HuH-7.5 (cell line): ENCODE measurements at places on chromosomes 4 and X.

DNA sequence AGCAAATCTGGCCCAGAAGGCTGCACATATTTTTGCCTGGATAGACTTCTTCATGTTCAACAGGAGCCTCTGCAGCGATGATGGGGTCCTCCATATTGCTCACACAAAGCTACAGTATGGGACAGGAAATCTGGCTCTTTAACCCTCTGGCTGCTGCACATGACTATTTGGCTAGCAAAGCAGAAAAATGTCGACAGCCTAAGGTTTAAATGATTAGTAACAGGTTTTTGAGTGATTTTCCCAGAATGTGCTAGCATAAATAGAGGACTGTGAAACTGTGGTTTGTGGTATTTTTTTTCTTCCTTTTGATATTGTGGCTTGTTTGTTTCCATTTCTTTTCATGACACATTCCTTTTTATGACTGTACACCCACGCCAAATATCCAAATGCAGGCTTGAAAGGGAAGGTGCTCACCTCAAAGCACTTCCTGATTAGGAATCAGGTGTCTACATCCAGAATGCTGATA is 120.2 kb upstream of the GK2 start:
- DNase-seq: no peak

DNA sequence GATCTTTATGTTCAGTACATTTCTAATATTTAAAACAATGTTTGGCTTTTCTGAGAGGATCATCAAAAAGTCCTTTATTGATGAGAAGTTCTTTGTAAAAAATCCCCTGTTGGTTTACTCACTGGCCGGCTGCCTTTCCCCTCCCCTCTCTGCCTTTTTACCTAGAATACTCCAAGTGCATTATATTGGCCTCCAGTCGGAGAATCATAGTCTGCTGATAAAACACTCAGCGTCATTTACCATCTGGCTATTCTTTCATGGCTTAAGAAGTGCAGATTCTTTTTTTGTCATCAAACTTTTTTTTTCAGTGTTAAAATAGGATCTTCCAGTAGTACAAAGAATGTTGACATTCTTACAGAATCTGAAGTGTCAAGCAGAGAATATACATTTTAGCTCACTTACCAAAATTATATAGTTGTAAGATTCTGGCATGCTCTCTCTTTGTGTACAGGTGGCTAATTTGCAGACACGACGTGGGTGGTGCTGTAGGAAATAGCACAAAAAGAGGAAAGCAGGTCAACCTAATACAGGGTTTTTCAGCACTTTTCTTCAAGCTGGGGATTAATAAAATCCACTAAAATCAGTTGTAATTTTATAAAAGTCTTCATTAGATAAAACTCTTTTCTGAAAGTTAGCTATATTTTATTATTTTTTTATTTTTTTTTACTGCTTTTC is 731.8 kb downstream of the KCTD8 start:
- no peak for DNase-seq

- DNase-seq: no peak
Measured at GRCh38 chr4:114043116-114043515, 63.7 kb upstream of the ARSJ start.

DNA sequence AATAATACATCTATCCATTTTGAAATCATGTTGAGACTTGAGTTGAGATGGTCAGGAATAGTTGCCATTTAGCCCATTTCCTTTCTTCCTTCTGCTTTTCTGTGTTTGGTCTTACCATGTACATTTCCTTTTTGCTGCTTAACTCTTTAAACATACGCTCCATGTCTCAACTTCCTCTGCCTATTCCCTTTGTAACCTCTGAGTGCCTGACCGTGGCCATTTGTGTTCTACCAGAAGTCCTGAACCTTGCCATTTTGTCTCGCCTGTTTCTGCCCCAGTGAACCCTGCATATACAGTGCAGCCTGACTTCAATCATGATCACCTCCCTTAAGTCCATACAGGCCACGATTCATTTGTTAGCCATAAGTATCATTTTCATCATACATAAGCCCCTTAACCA is 169.0 kb downstream of the RAPGEF2 start:
- DNase-seq: no peak

DNA sequence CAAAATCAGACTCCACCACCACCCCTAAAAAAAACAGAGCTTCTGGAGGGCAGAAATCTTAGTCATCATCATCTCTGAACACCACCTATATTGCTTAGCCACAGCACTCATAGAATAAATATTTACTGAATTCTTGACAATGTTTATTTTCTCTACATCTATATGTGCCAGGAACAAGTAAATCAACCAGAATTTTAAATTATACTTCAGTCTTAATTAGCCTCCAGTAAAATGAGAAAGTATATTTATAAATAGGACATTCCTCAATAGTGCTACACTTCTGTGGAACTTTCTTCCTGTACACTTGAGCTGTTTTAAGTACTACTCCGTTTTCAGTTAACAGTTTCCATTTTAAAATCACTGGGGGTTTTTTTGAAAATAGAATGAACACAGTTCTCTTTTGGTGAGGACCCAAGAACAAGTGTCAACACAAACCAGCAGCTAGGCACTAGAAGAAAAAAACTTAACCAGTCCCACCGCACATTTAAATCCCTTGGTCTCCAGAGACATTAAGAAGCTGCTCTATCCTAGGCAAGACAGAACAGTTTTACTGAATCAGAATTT is 25.5 kb downstream of the SMIM14 start:
- DNase-seq: no peak

GRCh38 chrX:136259543-136259942 is 8.3 kb upstream of the MAP7D3 start:
- no peak for DNase-seq

GRCh38 chr4:182969651-182970279 is 52.6 kb upstream of the DCTD start:
- no peak for DNase-seq

DNA sequence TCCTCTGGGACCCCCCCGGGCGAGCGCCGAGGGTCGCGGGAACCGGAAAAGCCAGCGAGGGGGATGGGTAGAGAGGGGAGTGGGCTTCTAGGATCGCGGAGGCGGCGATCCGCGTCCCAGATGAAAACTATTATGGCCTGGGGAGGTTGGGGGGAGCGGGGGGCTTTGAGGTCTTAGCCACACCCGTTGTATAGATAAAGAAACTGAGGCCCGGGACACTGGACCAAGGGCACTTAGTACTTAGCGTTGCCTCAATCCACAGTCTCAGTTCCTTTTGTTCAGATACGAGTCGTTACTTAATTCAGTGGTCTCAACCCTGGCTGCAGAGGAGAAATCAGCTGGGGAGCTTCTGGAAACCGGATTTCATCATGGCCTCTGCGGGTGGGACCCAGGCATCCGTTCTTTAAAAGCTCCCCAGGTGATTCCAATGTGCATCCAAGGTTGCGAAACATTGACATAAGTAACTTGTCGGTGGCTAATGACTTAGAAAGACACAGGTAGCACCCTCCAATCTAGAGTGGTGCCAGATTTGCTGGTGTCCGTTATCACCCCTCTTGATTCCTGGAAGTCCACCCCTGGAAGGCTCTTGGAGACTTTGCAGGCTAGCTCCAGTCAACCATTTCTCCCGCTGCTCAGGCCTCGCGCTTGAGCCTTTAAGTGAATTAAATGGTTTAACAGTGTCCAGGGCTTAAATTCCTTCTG is 90.7 kb downstream of the GEMIN8 start:
- DNase-seq: no peak

DNA sequence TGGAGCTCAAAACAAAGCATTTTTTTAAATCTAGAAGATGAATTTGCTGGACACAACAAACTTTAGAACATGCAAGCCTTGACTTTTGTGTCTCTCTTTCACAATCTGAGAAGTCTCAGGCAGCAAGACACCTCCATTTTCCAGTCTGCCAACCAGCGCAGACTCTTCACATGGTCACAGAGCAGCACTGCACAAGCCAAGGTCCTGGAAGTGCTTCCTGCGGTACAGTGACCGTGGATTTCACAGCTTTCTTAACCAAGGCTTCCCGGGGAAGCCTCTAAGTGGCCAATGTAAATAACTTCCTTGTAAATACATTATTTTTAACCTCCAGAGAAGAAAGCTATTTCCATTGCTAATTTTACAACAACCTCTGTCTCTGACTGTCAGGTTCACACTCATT is 31.2 kb downstream of the ZNF827 start:
- no peak for DNase-seq

DNA sequence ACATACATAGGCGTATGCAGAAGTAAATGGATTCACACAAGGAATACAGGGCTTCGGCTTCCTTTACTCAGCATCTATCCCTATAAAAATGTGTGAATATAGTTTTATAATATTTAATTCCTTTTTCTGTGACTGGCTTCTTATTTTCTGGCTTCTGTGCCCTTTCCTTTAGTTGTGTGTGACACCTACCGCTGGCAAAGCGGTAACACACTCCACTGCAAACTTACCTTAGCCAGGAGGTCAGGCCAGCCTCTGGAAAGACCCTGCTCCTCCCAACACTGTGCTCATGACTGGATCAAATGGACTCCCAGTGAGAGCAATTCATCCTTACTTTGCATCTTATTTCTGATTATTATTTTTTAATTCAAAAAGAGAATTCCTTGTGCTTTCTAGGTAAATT is 244.2 kb downstream of the ANK2 start:
- no peak for DNase-seq

DNA sequence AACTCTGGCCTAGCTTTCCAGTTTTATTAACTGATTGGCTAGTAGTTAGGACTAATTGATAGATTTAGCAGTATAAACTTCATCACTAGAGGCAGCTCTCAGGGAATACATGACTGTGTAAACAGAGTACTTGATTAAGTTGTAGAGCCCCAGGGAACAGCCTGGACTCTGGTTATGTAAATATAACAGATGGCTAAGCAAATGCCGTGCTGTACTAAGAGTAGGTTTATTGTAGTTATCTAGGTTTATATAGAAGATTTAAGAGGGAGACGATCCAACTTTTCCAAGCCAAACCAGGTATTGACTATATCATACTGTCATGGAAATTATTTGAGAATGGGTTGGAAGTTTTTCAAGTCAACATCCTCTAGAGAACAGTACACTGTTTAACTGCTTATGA is 463.4 kb upstream of the GRID2 start:
- peak; percentile 12 for DNase-seq

- DNase-seq: no peak
Measured at GRCh38 chr4:63085091-63085490, 1324.2 kb downstream of the TECRL start.

DNA sequence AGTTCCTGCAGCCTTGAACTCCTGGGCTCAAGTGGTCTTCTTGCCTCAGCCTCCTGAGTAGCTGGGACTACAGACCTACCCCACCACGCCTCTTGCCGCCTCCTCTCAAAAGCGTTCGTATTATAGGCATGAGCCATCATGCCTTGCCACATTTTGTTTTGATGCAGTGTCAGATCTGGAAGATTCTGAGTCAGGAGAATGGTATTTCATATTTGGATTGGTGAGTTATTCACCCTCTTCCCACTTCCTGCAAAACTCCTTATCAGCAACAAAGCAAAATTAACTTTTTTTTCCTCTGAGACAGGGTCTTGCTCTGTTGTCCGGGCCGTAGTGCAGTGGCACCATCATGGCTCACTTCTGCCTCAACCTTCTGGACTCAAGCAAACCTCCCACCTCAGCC is 29.6 kb downstream of the REST start:
- no peak for DNase-seq

DNA sequence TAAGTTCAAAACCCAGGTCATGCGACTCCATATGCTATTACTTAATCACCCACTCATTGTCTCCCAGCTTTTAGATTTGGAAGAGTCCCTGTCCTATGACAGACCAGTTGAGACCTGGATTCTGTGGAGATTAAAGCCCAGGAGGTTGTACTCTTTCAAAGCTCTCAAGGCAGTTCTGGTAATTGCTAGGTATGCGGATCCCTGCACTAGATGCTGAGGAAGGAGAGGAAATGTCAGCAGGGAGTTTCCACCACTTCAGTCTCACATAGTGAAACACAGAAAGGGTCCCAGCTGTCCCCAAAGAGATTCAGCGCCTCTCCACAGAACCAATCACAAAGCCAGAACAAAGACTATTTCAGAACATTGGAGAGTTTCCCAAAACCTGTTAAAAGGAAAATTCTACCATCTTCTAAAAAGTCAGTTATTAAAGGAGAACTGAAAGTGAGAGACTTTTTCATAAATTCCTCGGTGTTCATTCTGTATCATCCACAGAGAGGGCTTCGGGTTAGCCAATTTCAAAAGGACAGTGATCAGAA is 53.4 kb downstream of the IRF2 start:
- no peak for DNase-seq

GRCh38 chrX:72396117-72396516 is 90.4 kb upstream of the CITED1 start:
- no peak for DNase-seq
